ENCODE measurements at places on chromosomes 2 and 18.

GRCh38 chr2:121140734-121141133 lies 144.3 kb downstream of the TFCP2L1 start:
- DNase-seq = no peak

DNA sequence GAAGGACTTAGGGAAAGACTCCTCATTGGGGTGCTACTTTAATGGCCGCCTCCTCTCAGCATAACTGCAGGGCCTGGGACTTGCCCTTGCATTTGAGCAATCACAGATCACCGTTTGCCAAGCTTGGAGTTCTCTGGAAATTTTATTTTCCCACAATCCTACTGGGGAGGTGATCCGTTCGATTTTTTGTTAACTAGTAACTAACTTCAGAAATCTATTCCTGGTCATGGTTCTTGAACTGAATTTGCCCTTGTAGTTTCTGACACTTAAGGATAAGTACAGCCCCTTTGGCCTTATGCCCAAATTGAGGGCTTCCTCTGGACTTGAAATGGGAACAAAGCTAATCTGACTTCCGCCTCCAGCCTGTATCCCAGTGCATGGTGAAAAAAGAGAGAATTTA lies 60.5 kb upstream of the ST3GAL5 start:
- DNase-seq = no peak

GRCh38 chr2:66596256-66596655 lies 161.3 kb downstream of the MEIS1 start:
- DNase-seq = no peak

GRCh38 chr2:178273787-178274360 lies 79.6 kb downstream of the OSBPL6 start:
- no peak for DNase-seq

GRCh38 chr2:222842491-222843174 lies 18.2 kb upstream of the ACSL3 start:
- no peak for DNase-seq

Data from stimulated activated CD8-positive, alpha-beta memory T cell treated with anti-CD3 and anti-CD28 coated beads, Interleukin-7, amount 100 ng/mL, for 1 hour (primary cell).